ENCODE measurements at places on chromosomes 1 and 21. TPM values are rescaled to one million over a fixed set of nuclear protein-coding genes. Genes with fewer than 3 reads are reported as not detected.
A peak's percentile ranks its signal among the peaks of the same experiment; 100 is the strongest.

- DNase-seq, result no peak
Measured at GRCh38 chr1:67429011-67429527, 1.1 kb downstream of the SERBP1 start.

GRCh38 chr1:11645670-11646265 lies 8.5 kb downstream of the FBXO2 start:
- DNase-seq, result peak; percentile 40

- no peak for DNase-seq
Measured at GRCh38 chr1:192887426-192887825, 78.6 kb downstream of the RGS2 start.

DNA sequence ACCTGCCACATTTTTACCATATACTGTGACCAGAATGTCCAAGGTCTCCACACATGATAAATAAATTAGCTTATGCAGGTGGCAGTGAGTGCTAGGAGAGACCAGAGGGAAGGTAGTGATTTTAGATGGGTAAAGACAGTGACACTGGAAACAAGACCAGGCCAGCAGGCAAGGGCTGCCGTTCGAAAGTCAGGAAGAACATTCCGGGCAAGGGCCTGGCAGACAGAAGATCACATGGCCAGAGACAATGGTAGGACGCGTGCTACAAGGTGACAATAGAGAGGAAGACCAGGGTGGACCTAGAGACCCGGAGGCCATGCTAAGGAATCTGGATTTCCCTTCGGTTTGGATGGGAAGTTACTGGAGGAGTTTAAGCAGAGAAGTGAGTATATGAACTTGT lies 9.7 kb downstream of the PGBD5 start:
- DNase-seq, result no peak

- no peak for DNase-seq
Measured at GRCh38 chr1:4119516-4120220, 219.6 kb upstream of the C1orf174 start.

DNA sequence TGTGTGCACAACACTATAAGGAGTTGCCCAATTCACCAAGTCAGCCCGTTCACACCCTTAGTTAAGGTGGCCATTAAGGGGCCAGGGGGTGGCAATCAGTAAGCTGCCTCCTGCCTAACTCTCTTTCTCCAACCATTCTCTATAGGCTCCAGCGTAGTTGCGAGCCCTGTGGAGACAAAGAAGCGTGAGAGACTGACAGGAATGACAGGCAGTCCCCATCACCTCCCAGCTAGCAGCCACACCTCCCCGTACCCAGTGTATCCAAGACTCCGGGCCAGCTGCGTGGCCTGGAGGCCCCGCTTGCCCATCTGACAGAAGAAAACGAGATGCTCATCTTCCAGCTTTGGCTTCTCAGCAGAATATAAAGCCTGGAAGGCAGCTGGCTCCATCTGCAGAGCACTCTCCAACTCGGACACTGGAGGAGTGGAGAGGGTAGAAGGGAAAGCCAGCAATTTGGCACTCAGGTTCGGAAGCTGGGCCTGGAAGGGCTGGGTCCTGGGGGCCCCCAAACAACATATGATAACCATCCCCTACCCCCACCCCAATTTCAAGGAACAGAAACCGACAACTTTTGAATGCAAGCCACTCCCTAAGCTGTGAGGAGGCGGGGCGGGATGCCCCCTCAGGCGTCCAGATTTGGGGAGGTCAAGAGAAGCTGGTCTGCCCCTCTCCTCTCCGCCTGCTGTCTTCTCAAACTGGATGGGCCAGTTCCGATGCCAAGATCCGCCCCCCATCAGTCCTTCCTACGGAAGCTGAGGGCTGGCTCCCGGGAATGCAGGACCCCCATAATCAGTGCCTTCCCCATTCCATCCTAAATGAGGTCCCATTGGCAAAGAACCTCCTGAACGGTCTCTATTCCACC lies 872 bp downstream of the TSTD1 start:
- DNase-seq, result no peak

DNA sequence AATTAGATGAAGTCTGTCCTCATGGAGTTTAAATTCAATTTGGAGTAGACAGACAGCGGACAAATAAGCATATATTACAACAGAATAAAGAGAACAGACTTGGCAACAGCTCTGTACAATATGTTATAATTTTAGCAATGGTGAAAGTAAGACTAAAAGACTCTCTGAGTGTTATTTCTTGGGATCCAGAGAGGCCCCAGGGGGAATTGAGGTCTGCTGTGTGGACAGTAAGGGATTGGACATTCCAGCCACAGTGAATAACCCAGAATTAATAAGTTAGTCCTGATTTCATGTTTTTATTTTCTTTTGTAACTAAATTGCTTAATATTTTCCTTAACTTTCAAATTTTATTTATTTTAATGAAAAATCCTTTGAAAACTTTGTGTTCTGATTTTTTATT lies 101.7 kb downstream of the PATJ start:
- DNase-seq, result no peak

- no peak for DNase-seq
Measured at GRCh38 chr1:41446851-41447610, 37.5 kb downstream of the EDN2 start.

DNA sequence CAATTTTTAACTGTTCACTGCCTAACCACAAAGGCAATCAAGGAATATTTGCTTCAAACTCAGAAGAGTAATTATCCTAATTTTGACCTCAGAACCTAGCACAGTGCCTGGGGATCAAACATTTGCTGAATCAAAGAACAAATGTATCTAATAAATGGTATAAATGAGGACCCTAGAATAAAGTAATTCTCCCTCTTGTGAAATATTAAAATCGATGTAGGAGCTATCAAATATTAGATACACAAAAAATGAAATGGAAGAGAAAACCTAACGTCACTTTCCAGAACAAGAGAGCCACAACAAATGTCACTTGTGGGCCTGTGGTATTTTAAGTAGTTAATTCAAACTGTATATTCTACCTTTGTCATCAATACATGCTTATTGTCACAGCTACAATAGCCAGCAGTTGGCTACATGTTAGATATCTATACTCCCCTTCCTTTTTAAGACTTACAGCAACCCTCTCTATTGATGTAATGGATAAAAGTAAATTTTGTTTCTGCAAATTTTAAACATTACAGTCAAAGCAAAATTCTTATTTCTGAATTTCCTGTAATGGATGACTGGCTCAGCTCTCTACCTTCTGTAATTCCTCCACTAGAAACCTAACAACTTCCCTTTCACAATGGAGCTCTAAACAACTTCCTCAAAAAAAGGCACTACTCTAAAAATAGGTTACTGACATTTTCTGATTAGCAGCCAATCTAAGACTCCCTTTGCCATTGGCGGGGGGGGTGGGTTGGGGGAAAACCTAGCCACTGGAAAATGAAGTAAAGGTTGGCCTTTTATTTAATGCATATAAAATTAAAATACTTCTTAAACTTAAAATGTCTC lies 37.6 kb downstream of the PUM1 start:
- no peak for DNase-seq

- no peak for DNase-seq
Measured at GRCh38 chr1:240486611-240487010, 125.3 kb downstream of the GREM2 start.

DNA sequence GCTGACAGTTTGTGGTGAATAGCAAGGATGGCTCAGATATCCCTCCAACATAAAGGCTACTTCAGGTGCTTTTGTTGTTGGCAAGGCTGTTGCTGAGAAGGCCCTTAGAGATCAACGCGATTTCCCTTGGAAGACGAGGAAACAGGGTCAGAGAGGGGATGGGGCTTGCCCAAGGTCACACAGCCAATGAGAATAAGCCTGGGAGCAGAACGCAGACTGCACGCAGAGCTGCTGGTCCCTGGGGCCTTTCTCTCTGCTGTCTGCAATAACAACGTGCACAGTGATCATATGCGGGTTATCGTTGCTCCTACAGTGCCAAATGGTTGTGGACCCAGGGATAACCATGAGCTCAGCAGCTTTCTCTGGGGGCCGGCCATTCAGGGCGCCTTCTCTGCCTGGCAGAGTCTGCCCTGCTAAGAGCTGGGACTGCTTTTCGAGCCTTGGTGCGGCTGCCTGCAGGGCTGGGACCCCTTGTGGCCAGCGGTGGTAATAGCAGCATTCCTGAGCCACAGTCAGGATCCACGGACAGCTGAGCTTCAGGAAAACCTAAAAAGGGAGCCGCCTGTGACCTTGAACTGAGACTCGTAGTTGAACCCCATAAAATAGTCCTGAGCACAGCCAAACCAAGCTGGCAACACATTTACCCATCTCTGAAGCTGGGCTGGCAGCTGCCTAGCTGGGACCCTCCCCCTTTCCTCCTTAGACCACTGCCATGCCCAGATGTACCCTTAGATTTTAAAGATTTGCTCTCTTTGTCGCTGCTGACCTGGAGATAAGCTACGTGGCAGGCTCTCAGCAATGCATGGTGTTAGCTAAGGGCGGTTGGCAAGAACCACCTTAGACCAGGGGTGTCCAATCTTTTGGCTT lies 39.8 kb downstream of the HTR6 start:
- DNase-seq, result peak; percentile 24

DNA sequence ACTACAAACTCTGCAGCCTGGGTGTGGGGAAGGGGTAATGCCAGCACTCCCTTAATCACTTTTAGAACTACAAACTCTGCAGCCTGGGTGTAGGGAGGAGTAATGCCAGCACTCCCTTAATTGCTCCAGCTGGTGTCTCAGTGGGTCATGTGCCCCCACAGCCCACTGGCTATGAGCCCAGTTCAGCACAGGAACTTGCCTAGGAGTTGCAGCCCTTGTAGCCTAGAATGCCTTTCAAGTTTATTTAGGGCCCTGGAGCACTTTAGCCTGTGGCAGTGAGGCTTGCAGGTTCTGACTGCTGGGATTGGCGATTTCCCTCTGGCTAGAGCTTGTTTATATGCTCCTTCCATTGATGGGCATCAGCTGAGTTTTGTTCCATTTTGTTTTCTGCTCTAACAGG lies 17.1 kb downstream of the VN1R5 start:
- DNase-seq, result no peak

COL9A2 gene
- 0.60 TPM for total RNA-seq

CD1C gene
- not detected for total RNA-seq

RTCA gene
- total RNA-seq, result 48.9 TPM

FCRL6 gene
- total RNA-seq, result not detected

PRKAA2 gene
- total RNA-seq, result 4.3 TPM

Data from pulmonary artery endothelial cell (primary cell).